T47D (cell line): ENCODE measurements at places on chromosomes 7 and 10.

DNA sequence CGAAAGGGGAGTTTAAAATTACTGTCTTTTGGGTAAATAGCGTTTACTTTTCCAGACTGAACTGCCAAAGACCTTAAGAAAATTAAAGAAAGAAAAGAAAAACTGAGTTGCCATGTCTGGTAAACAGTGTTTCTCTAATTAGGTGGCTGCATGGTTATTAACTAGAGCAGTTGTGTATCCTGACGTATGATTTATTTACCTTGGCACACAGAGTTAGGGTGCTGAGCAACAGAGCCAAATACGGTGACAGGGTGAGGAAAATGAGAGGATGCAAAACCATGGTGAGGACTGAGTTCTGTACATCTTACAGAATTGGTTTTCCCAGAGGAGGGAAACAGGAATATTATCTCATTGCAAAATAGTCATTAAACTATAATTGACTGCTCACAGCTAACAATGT, 546.4 kb upstream of the FZD8 start:
- no peak for DNase-seq

- no peak for DNase-seq
Measured at GRCh38 chr7:471866-472639, 47.6 kb downstream of the PDGFA start.

GRCh38 chr7:42961170-42961569, 29.0 kb downstream of the MRPL32 start:
- no peak for DNase-seq

GRCh38 chr7:96131525-96131924, 190.4 kb downstream of the SLC25A13 start:
- DNase-seq, result no peak

DNA sequence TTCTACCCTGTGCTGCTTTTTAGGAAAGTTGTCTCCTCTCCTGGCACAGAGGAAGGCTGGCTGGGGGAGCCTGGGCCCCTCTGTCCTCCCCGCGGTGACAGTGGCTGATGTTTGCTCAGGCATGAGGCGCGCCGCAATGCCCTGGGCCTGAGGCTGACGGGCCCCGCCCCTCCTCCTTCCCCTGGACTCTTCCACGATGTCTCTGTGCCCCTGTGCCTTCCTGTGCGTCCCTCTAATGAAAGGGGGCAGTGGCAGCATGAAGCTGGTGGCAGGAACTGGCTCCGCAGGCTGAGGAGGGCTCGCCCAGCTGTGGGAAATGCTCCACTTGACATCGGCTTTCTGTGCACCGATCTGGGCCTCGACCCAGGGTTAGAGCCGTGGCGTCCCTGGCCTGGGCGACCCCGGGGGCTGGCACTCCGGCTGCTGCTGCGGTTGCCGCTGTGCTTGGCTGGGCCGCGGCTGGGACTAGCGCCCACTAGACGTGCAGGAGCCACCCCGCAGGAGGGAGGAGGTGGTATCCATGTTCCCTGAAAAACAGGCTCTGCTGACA, 67.9 kb downstream of the ZNF680 start:
- DNase-seq, result peak; percentile 43

DNA sequence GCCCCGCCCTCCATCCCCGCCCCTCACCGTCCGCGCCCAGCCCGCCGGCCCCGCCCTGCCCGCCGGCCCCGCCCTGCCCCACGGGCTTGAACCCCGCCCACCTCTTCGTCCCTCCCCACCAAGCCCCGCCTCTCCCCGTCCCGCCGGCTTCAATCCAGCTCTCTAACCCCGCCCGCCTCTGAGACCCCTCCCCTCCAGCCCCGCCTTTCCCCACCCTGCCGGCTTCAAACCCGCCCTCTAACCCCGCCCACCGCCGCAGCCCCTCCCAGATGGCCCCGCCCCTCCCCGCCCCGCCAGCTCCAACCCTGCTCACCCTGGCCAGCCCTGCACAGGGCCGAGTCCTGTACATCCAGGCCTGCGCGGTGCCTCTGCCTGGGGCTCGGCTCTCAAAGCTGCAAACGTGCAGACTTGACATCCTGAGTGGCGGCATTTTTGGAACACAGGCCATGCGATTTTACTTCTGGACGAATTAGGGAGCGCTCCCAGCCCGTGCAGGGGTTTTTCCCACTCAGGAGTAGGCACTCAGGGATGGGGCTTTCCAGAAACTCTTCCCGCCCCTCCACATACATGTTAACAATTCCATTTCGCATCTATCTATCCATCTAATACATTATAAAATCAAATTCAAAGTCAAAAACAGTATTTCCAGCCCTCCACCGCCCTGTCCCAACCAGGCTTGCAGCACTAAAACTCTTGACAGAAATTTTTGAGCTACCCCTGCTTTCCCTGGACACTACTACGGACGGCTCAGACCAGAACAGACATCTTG, 477 bp upstream of the NMT2 start:
- peak; percentile 97 for DNase-seq

DNA sequence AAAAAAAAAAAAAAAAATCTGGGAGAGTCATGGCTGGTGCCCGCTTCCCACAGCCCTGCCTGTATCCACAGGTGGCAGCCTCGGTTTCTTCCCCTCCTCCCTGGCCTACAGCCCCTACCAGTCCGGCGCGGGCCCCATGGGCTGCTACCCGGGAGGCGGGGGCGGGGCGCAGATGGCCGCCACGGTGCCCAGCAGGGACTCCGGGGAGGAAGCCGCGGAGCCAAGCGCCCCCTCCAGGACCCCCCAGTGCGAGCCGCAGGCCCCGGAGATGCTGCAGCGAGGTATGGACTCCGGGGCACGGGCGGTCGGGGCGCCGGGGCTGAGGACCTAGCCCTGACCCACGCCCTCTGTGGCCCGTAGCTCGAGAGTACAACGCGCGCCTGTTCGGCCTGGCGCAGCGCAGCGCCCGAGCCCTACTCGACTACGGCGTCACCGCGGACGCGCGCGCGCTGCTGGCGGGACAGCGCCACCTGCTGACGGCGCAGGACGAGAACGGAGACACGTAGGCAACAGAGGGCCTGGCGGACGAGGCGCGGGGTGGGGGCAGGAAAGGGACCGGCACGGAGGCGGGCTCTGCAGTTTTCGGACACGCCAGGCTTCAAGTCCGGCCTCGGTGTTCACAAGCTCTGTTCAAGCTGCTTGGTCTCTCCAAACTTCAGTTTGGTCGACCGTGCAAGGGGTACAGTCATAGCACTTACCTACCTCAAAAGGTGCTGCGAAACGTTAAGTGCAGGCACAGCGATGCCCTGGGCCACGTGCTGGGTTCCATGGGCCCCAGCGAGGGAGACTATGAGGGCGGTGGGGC, 3.9 kb downstream of the NFKB2 start:
- DNase-seq, result peak; percentile 92

- DNase-seq, result no peak
Measured at GRCh38 chr10:116055917-116056252, 217.1 kb downstream of the GFRA1 start.

GRCh38 chr10:111801841-111802240, 381.7 kb downstream of the GPAM start:
- no peak for DNase-seq

- no peak for DNase-seq
Measured at GRCh38 chr7:47867286-47867685, 81.0 kb downstream of the PKD1L1 start.

- DNase-seq, result no peak
Measured at GRCh38 chr7:27409776-27410175, 167.2 kb downstream of the EVX1 start.

DNA sequence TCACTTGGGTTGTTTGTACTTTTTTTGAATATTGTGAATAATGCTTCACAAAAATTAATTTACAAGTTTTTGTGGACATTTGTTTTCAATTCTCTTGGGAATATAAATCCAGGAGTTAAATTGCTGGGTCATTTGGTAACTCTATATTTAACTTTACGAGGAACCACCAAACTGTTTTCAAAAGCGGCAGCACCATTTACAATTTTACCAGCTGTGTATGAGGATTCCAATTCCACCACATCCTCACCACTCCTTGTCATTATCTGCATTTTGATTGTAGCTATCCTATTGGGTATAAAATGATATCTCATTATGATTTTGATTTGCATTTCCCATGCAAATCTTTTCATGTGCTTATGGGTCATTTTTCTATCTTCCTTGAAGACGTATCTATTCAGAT, 4.0 kb upstream of the NUDT13 start:
- DNase-seq, result no peak

DNA sequence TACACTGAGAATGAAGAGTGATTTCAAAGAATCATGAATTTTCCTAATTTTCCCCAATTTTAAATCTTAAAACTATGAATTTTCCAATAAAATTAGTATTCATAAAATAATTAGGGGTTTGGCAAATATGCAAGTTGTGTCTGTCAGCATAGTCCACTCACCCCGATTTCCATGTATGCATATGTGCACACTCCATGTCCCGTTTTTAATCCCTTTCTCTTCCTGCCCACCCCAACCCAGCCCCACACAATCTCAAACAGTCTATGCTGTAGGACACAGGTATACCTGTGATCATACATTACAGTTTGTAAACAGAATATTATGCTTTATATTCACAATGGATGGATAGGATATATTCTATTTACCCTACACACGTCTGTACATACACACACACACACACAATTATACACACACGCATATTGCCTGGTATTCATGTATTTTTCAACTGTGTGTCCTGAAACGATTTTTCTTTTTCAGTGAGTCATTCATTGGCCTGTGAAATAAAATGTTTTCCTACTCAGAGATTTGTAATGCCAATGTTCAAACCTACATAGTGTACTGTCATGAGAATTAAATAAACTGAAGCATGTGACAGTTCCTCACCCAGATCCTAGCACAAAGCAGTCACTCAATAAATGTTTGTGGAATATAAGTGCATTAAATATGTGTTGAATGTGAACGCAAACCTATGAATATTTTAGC, 144.3 kb downstream of the PDE1C start:
- no peak for DNase-seq

DNA sequence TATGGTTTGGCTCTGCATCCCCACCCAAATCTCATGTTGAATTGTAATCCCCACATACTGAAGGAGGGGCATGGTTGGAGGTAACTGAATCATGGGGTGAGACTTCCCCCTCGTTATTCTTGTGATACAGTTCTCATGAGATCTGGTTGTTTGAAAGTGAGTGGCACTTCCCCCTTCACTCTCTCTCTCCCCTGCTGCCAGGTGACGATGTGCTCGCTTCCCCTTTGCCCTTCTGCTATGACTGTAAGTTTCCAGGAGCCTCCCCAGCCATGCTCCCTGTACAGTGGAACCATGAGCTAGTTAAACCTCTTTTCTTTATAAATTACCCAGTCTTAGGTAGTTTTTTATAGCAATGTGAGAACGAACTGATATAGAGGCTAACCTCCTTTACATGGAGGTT, 16.6 kb downstream of the PLPP4 start:
- no peak for DNase-seq

- DNase-seq, result no peak
Measured at GRCh38 chr7:40041456-40041855, 91.4 kb downstream of the CDK13 start.
